ENCODE measurements at places on chromosomes 7 and 10.

DNA sequence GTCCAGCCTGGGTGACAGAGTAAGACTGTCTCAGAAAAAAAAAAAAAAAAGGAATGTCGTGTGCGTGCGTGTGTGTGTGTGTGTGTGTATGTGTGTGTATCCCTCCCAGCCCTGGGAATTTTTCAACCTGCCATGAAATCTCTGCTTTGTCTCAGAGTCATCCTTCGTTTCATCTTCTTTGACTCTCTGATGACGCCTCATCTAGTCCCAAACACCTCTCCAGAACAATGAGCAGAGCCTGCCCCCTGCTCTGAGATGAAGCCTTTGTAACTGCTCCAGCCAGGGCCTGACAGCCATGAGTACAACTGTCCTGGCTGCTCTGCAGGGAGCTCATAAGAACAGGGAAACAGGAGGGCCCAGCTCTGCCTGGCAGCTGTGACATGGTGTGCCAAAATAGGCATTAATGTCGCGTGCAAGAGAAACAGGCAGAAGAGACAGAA, 149.5 kb downstream of the FAM107B start:
- DNase-seq: no peak

- DNase-seq: no peak
Measured at GRCh38 chr7:7737674-7738073, 19.3 kb upstream of the RPA3 start.

DNA sequence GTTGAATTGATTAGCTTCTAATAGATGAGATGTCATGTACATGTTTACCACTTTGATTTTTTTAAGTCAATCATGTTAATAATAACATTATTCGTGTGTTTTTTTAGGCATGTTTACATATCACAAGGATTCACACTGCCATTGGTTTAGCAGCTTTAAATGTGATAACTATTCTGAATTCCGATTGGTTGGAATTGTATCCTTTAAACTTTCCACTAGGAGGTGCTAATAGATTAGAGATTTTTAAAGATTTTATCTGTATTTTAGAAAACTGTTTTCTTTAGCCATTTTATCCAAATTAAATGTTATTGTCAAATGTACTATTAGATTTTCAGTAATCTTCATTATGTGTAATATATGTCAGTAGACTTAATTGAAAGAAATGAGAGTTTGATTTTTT, 83.2 kb downstream of the HECTD2 start:
- peak; percentile 25 for DNase-seq

DNA sequence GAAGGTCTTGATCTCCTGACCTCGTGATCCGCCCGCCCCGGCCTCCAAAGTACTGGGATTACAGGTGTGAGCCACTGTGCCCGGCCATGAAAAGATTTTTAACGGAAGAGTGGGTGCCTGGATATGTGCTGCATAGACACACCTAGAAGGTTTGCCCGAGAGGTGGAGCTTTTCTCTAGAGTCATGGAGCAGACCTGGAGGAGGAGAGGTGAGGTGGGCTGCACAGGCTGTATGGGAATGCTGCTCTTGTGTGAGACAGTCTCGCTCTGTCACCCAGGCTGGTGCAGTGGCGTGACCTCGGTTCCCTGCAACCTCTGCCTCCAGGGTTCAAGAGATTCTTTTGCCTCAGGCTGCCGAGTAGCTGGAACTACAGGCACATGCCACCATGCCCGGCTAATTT, 103.3 kb downstream of the ACTR3B start:
- no peak for DNase-seq

GRCh38 chr7:85554236-85555178, 367.7 kb upstream of the SEMA3D start:
- DNase-seq: peak; percentile 70

GRCh38 chr7:4151524-4151923, 530.6 kb upstream of the FOXK1 start:
- DNase-seq: no peak

DNA sequence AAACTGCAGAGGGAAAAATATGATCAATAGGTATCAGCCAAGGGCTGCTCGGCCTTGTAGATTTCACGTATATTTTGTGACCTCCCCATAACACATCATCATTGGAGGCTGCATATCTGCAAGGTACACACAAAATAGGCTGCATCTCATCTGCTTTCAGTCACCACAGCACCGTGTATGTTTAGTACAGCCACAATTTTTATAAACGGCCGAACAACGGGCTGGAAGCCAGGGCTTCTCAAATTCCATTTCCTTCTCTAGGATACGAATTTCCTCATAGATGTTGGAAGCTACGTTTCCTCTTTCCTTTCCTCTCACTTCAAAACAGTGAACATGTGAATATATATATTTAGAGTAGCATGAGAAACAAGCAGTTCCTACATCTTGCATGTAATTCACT, 20.2 kb upstream of the FOXK1 start:
- DNase-seq: no peak

DNA sequence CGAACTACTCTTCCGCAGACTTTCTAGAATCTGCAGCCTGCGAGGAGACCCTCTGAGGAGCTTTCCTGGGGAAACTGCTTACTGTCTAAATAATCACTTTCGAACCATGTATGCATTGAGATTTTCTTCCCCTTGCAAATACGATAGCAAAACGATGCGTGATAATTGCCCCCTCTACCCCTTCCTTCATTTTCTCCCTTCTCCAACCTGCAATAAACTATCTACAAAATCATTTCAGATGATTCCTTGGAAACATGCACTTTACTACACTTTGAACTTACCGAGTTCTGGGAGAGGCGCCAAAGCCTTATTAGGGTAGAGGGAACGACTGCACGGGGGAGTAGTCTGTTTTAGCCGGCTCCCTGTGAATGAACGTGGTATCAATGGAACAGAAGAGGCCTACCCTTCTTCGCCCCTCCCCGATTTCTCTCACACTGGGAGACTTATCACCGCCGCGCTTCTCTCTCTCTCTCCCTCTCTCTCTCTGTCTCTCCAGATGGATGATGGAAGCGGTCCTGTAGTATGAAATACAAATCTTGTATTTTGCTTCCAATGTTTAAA, at the start of gene FGFBP3:
FGFBP3 (minus strand) TSS at position 370 of the 561 bp plus-strand sequence. CDS start 517 bp downstream, outside the sequence.
- peak; percentile 93 for DNase-seq

GRCh38 chr7:36002900-36003299, 150.2 kb upstream of the EEPD1 start:
- no peak for DNase-seq

DNA sequence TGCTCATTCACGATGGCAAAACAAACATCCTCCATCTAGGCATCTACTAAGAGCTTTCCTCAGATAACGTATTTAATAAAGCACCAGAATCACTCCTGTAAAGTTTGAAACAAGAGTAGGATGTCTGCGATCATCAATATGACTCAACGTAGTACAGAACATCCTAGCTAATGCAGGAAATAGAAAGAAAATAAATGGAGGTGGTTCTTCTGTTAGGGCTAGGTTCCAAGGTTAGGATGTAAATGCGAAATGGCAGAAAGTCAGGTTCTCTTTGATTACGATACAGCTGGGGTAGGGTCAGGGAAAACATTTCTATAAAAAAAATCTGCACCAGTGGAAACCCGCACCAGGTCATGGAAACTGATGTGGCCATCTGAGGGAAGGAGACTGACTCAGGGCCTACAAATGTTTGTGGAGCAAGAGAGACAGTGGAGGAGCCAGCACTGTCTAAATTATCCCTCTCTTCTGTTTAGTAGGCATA, 29.1 kb downstream of the CCDC6 start:
- DNase-seq: no peak

DNA sequence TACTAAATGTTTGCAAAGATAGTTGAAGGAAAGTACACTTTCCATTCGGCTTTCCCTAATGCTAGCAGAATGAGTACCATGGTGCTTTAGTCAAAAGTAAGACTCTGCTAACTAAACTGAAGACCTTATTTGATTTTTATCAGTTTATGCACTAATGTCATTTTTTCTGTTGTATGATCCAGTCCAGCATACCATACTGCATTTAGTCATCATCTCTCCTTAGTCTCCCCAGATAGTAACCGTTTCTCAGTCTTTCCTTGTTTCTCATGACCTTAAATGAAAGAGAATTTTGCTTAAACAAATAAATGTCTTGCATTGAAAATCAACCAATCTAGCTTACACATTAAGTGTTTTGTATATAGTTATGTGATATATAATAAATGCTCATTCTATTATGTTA, 529.5 kb upstream of the SEMA3D start:
- DNase-seq: no peak

- DNase-seq: peak; percentile 81
Measured at GRCh38 chr10:119306514-119306951, 99.2 kb downstream of the GRK5 start.

DNA sequence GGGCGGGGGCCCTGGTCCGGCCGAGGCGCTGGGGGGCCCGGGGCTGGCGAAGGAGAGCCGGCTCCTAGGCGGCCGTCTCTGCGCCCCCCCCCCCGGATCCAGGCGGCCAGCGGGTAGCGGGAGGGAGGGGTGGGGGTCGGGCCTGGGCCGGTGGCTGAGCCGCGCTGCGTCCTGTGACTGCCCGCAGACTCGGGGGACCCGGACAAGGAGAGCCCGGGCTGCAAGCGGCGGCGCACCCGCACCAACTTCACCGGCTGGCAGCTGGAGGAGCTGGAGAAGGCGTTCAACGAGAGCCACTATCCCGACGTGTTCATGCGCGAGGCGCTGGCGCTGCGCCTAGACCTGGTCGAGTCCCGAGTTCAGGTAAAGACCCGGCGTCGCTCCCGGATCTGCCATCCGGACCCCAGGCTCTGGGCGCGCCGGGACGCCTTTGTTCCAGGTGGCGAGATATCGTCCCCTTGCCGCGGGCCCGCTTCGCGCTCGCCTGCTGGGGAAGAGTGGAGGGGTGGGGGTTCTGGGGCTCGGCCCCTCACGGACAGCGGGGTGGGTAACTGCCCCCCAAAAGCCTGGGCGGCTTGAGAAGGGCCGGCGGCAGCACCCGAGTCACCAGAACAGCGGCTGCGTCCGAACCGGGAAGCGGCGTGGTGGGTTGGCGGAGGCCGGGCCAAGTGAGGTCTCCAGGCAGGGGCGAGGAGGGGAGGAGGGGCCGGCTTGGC, 819 bp downstream of the UNCX start:
- DNase-seq: peak; percentile 87

GRCh38 chr10:373526-374309, 238.5 kb downstream of the ZMYND11 start:
- DNase-seq: no peak

GRCh38 chr7:111752022-111752582, 189.8 kb upstream of the IMMP2L start:
- peak; percentile 77 for DNase-seq

DNA sequence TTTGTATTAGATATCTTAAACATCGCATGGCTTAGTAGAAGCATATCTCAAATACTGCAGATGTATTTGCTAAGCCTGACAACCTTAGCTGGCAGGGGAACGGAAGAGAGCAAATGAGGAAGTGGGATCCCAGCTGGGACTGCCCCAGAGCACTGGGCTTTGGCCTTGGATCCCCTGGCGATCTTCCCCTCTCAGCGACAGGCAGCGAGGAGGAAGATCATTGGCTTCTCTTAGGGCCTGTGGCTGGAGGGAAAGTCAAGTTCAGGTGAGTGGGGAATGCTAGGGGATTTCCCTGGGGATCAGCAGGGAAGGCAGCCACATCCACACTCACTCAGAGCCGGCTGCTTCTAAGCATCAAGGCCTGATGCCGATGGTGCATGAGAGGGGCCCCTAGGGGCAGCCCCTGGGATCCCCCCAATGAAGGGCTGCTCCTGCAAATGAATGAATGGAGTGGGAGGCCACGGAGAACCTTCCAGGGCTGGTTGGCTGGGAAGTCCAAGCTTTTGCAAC, 42.0 kb downstream of the LYZL2 start:
- peak; percentile 83 for DNase-seq

DNA sequence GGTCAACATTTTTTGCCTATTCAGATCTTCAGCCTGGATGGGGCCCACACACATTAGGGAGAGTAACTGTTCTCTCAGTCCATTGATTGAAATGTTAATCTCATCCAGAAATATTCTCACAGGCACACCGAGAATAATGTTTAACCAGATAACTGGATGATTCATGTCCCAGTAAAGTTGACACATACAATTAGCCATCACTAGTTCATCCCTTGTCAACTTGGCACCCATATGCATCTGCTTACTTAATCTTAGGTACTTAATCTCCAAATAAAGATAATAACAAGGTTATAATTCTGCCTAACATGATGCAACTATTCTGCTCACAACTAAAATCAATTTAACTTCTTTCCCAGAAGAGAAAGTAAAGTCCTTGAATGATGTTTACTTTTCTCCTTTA, 502.6 kb downstream of the ADRA2A start:
- no peak for DNase-seq

- no peak for DNase-seq
Measured at GRCh38 chr10:34249634-34250033, 565.5 kb downstream of the PARD3 start.

- DNase-seq: no peak
Measured at GRCh38 chr10:70756700-70757360, 28.3 kb downstream of the TBATA start.

DNA sequence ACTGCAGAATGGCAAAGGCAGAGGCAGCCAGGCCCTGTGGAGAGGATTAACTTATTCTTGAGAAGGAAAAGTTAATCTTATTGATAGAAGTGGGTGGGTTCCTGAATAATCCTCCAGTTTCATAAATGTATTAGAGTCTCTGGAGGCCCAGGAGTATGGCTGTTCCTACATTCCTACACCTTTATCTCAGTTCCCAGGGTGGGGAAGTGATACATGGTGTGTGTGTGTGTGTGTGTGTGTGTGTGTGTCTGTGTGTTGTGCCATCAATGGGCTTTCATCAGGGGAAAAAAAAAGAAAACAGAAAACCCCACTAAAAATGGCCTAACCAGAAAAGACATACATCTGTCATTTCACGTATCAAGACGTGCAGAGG, 22.0 kb upstream of the GSDME start:
- no peak for DNase-seq

DNA sequence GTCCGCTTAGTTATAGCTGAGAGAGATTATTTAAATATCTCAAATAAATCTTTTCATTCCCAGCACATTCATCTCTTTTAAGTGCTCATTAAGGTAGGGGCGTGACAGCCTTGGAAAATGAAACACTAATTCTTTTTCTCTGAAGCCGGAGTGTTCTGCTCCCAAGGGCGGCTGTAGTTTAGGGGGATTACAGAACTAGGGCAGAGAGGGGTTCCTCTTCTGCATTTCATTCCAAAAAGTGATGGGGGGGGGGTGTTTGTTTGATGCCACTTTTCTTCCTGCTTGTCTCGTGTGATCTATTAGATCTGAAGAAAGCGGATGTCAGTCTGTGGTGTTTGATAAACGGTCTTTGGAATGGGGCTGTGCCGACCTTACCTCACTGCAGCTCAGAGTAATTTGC, 506.5 kb upstream of the MGMT start:
- DNase-seq: no peak

DNA sequence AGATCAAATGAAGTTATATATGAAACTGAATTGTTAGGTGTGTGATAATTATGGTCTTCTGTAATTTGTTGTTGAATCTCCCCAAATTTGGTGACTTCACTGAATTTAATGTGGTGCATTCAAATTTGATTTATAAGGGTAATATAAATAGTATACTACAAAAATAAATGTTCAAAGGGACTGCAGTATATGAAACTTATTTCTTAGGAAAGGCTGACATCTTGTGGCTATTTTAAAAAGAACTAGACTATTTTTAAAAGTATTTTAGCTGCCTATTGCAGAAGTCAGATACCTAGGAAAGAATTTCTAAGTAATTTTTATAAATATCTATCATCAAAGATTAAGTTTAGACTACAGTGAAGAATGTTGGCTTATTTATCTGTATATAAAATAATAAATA, 36.6 kb downstream of the ATRNL1 start:
- DNase-seq: peak; percentile 52
